Substantia nigra (tissue), 51 donors: ENCODE measurements at places on chromosomes 11 and 22.
A peak's percentile ranks its signal among the peaks of the same experiment; 100 is the strongest.

DNA sequence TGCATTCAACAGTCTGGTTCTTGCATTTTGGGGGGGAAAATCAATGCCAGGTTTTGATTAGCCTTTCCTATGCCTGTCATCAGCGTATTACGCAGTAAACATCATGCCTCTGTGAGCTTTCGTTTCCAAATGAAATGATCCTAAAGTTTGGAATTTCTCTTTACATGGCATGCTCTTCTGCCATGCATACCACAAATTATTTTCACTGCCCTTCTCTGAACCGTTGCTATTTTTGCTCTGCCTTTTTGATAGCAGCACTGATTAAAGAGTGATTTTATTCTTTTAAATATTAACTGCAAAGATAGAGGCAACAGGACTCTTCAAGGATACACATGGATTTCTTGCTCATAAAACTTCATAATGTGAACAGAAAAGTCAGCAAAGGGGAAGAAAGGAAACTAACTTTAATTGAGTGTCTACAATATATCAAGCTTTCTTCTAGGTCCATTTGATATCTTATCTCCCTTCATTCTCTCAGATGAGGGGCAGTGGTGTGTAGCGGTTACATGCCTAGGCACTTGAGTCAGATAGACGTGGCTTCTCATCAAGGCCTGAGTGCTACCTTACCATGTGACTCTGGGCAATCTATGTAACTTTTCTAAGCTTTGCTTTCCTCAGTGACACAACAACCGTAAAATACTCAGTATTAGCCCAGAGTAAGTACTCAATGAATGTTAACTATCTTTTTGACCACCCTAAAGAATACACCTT is 25.0 kb upstream of the FZD4 start:
- DNase-seq: no peak

DNA sequence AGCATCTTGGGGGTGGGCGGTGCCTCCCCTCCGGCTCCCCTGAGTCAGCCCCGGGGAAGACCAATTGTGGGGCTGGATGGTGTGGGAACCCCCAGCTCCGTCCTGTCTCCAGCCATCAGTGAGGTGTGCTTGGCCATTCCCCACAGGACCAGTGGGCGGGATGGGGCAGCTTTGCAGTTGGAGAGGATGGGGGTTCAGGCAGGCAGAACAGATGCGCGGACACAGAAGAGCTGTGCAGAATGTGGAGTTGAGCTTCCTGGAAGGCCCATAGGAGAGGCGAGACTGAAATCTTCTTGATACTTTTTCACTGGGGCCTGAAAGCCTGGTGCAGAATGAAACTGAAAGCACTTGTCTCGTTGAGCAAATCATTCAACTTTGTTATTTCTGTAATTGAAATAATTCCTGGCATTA is 23.8 kb downstream of the PARVB start:
- no peak for DNase-seq

- DNase-seq: no peak
These were observed 7.3 kb downstream of the CADM1 start for GRCh38 chr11:115496892-115497291.

DNA sequence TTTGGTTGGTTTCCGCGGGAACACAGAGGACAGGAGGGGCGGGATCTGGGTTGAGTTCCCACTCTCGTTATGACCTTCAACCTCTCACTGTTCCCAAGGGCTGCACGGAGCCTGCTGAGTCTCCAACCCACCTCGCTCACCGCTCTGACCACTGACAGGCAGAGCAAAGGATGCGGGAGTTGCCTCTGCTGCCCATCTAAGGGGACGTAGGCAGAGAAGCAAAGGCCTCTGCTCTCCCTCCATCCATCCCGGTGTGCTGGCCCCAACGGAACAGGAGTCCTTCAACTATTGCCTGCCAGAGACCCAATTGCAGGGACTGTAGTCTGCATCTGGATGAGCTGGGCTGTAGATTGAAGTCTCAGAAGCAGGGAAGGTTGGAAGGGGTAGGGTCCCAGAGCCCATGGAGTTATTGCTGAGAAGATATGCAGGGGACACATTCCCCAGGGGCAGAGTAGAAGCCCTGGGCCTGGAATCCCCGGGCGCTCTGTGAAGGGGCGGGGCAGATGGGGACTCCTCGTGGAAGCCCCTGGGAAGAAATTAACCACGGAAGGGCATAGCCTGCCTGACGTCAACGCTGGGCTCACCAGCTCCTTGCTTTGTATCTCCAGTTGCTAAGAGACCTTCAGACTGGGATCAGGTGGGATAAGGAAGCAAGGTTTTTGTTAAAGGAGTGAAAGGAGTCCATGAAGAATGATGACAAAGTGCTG is 12.7 kb upstream of the FXYD2 start:
- no peak for DNase-seq

DNA sequence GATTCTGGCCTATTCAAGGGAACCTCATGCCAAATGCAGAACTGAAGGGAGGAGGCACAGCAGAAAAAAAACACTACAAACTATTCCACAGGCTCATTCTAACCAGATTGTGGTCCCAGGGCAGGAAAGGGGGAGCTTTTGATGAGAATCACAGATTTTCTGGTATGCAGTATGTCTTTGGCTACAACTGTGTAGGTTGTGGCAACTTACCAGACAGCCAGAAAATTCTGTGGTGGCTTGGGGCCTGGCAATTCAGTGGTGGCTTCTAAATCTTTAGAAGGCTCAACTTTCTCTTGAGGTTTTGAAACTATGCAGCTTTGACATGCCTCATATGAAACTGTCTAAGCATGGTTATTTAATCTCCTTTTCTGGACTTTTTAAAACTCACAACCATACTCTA is 850.8 kb upstream of the CCDC90B start:
- DNase-seq: no peak

DNA sequence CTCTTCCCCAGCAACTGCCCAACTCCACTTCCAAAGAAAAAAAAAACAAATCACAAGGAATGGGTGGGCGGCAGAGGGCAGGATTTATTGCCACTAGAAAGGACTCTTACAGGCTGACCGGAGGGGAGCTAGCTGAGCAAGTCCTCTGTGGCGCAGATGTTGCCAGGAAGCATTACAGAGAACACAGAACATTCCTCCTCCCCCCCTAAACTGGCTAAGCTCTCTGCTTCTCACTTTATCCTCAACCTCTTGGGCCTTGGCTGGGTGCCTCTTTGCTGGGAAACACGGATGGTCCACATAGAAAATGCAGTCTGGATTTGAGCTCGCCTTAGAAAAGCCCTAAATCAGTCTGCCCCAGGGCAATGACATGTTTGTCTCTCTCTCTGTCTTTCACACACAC is 12.6 kb upstream of the FJX1 start:
- DNase-seq: peak; percentile 62

DNA sequence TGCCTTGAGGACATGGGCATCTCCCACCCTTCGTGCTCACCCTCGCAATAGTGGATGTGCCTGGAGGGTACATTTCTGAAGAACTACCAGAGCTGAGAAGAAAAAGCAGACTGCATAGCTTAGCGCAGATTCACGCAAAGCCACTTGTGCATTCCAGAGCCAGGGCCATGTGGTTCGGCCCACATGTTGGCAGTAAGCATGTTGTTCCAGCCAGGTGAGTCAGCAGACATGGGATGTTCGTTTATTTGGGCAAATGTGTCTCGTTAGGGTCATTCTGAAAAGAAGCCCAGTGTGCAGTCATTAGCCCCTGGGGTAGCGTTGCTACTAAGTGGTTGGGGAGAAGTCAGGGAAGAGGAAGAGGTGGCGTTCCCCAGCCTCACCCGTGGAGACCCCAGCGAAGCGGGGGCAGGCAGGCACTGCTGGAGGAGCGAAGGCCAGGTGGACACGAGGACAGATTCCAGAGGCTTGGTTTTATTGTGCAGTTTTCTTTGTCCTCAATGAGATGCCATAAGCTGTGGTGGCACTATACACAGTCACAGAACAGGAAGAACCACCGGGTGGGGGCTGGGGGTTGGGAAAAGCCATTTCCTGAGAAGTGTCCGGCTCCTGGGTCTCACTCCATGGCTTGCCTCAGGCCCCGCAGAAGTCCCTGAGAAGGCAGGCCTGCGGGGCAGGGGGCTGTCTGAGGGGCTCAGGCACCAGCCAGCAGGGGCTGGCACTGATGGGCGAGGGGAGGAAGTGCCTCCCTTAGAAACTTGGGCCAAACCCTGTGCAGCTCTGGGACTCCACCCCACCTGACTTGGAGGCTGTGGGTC is 5.0 kb downstream of the THY1 start:
- no peak for DNase-seq

GRCh38 chr11:126307706-126308105 is 3.8 kb downstream of the DCPS start:
- DNase-seq: peak; percentile 26

- no peak for DNase-seq
These were observed 59.1 kb downstream of the CSNK2A3 start for GRCh38 chr11:11293798-11294550.

DNA sequence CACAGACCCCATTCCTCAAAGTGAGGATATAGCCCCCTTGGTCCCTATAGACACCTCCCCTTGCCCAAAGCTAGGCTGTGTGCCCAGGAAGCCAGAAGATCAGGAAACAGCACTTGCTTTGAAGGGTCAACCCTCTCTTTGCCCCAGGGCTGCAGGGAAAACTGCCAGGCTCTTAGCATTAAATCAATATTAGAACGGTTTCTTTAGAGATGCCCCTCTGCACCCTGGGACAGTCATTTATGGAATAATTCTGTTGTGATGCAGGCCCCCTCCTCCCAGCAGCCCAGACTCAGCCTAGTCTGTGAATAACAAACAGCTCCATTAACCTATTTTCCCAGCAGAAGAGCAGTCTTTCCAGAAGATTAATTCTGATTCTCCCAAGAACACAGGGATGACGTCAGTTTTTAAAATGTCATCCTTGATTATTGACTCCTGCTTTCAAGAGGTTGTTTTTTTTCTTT is 11.6 kb upstream of the CAPN5 start:
- DNase-seq: no peak

DNA sequence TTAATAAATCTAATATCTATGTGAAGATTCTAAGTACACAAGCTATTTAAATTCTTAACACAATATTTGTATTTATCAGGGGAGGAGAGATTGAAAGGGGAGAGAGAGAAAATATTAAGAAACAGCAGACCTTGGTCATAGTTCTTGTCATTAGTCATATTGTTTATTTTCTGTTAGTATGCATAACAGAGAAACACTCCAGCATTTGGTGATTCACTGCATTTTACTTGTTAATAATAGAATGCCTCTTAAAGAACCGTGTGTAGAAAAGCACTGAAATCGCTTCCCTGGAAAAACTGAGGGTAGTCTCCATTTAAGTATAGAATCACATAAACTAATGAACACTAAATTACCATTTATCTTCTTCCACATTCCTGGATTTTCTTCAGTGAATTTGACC is 122.7 kb upstream of the TRPC6 start:
- DNase-seq: no peak

DNA sequence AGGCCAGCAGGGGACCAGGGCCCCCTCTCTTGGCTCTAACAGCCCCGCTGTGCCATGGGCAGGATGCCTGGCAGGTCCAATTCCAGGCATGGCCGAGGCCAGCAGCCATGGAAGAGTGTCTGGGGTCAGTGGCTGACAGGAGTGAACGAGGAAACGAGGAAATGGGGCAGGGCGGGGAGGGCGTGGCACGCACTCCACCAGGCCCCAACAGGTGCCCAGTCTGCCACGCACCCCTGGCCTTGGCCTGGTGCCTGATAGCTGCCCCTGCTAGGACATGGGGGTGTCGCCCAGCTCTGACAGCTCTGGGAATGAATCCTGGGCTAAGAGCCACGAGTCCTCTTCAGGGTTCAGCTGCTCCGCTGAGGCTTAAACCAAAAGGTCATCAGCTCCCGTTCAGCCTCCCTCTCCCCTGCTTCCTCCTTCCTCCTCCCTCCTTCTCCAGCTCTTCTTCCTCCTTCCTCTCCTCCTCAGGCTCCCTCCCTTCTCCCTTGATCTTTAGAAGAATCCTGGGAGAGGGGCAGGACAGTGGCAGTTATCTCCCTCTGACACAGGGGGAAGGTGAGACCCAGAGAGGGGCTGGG is 11.5 kb upstream of the TBC1D22A start:
- DNase-seq: no peak

GRCh38 chr11:83172551-83172950 is 15.6 kb downstream of the PCF11 start:
- DNase-seq: no peak

GRCh38 chr11:40417627-40418026 is 1041.8 kb downstream of the LRRC4C start:
- no peak for DNase-seq

GRCh38 chr11:130609121-130610035 is 160.9 kb downstream of the ADAMTS15 start:
- no peak for DNase-seq

- DNase-seq: no peak
These were observed 377.6 kb downstream of the CADM1 start for GRCh38 chr11:115126515-115127208.

DNA sequence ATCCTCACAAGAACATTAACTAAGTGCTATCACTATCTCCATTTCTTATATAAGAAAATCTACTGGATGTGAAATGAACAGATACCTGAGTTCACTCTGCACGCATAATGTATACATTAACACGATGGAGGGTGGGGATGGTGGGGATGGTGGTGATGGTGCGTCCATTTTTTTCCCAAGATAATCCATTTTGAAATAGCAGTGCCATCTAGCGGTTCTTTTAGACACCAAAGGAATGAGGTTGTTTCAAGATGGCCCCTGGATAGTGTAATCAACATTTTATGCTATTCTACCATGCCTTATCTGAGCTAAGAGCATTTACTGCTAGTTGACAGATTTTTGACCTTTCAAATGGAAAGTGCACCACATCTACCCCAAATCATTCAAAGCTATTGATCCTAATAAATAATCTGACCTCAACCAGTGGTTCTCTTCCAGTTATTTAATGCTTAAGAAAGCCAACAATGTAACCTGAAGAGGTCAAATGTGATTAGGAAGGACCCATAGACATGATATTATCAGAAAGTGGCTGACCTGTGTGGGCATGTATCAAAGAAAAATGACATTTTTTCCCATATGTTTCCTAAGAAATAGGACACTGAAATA is 714.7 kb upstream of the TENM4 start:
- DNase-seq: no peak

GRCh38 chr22:30310881-30311771 is 15.6 kb downstream of the TBC1D10A start:
- no peak for DNase-seq

GRCh38 chr11:74321487-74322188 is 10.2 kb upstream of the P4HA3 start:
- DNase-seq: no peak

- peak; percentile 63 for DNase-seq
These were observed 135.1 kb downstream of the BCR start for GRCh38 chr22:23315341-23315917.

- no peak for DNase-seq
These were observed at the start of gene CASP12 for GRCh38 chr11:104897891-104898684. CASP12 (minus strand) TSS chr11:104898460.
